ENCODE measurements at places on chromosomes 11 and 22.
A peak's percentile ranks its signal among the peaks of the same experiment; 100 is the strongest.

DNA sequence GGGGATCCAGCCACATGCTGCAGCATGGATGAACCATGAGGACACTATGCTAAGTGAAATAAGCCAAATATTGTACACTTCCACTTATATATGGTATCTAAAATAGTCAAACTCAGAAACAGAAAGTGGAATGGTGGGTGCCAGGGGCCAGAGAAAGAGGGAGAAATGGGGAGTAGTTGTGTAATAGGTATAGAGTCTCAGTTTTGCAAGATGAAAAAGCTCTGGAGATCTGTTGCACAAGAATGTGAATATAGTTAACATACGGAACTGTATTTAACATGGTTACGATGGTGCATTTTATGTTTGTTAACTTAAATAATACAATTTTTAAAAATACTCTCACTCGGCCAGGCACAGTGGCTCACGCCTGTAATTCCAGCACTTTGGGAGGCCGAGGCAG is 21.2 kb downstream of the GDPD5 start:
- no peak for DNase-seq

DNA sequence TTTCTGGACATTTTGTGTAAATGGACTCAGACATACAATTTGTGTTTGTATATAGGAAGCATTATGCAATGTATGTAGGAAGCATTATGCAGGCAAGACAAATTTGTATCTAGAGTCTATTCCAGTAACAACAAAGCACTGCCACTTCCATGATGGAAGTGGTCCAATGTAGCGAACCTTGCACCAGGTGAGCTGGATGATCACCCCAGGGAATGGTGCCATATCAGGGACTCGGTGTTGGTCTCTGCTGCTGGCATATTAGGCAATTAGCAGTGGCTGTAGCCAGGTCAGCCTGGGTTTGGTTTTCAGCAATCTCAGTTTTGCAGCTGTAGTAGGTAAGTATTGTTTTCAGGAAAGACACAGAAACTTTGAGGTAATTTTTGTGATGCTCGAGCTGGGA is 12.8 kb downstream of the ZFP91 start:
- no peak for DNase-seq

GRCh38 chr11:63549411-63549810 is 12.8 kb downstream of the PLAAT4 start:
- no peak for DNase-seq

- peak; percentile 2 for DNase-seq
Measured at GRCh38 chr11:132427611-132428010, 1057.2 kb downstream of the NTM start.

GRCh38 chr11:113277907-113278306 is 36.5 kb upstream of the TTC12 start:
- DNase-seq: no peak

DNA sequence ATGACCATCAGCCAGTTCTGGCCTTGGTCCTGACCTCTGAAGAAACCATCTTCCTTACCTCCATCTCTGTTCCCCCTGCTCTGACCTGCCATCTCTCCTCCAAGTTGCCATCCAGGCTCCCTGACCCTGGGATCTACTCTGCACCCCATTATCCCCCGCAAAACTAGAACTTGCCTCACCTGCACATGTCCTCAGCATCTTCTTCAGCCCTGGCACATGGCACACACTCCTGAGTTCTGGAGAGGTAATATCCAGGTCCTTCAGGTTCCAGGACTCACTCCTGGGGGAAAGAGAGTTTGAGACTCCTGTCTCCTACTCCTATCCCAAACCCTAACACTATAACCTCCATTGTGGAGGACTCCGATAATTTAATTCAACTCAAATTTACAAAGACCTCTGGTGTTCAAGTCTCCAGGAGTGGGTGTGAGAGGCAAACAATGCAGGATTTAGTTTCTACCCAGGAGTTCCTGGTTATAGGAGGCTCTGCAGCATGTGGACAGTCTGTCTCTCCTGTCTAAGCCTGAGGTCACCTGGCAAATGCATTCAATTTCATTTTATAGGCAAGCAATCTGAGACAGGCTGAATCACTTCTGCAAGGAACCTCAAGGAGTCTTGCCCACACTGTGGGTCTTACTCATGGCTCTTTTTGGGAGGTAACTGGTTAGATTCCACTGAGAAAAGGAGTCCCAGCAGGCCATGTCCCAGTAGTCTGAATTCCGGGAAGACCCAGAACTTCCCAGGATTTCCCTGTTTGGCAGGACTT is 7.3 kb downstream of the TRIM21 start:
- no peak for DNase-seq

- no peak for DNase-seq
Measured at GRCh38 chr22:16933291-16934282, 74.4 kb downstream of the GAB4 start.

DNA sequence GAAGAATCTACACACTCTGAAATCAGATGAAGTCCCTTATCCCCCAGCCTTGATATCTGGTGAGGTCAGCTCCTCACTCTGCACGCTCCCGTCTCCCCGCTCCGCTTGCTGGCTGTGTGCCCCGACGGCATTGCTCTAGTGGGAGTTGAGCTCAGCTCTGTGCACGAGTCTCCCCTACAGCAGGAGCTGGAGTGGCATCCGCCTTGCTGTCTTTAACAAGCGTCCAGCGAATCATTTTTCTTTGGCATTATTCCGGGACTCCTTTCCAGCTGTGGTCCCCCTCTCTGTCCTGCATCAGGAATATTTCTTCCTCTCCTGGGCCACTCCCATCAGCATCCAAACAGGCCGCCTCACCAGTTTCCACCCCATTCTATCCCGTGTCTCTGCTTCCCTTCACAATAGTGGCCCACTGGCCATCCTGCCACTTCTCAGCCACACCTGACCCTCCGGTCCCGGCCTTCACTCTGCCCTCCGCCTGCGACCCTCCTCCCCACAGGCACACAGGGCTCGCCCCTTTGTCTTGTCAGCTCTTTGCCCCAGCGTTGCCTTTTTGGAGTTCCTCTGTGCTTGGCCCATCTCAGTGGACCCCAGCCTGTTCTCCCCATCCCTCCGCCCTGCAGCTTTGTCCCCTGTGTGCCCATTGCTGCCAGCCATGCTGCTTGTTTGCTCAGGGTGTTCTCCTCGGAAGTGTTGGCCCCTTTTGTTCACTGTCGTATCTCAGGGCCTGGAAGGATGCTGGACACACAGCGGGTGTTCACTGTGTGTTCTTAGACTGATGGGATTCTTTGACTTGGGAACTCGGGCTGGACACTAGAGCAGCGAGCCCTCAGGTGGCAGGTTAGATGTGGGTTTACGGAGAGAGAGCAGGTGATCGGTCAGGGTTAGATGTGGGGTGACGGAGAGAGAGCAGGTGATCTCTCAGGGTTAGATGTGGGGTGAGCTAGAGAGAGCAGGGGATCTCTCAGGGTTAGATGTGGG is 441.8 kb downstream of the TBC1D22A start:
- no peak for DNase-seq

GRCh38 chr11:91005458-91005857 is 782.6 kb upstream of the CHORDC1 start:
- DNase-seq: no peak

- peak; percentile 67 for DNase-seq
Measured at GRCh38 chr11:128905345-128906184, 14.4 kb downstream of the KCNJ5 start.

- DNase-seq: no peak
Measured at GRCh38 chr11:73629907-73630306, 16.5 kb upstream of the PLEKHB1 start.

- DNase-seq: no peak
Measured at GRCh38 chr11:112655371-112655770, 305.8 kb upstream of the NCAM1 start.

GRCh38 chr11:17541330-17541885 is 2.8 kb downstream of the USH1C start:
- peak; percentile 11 for DNase-seq

Measured in RWPE1 (cell line).